Right ventricle myocardium inferior (tissue), 1 donor: ENCODE measurements at places on chromosomes 1 and 21.

DNA sequence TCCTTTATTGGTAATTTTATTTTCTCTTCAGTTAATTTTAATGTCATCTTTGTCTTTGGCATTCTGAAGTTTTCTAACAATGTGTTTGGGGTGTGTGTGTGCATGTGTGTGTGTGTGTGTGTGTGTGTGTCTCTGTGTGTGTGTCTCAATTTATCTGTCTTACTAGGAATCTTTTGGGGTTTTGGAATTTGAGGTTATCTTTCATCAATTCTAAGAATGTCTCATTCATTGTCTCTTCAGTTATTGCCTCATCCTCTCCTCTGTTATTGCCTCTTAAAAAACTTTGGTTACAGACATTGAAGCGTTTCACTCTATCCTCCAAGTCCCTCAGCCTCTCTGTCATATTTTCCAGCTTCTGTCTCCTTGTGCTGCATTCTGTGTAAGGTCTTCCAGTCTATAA is 18.1 kb upstream of the SAMD13 start:
- no peak for DNase-seq

GRCh38 chr1:160638926-160639325 is 7.9 kb downstream of the SLAMF1 start:
- no peak for DNase-seq

GRCh38 chr21:32483293-32483595 is 70.7 kb downstream of the EVA1C start:
- DNase-seq: no peak

DNA sequence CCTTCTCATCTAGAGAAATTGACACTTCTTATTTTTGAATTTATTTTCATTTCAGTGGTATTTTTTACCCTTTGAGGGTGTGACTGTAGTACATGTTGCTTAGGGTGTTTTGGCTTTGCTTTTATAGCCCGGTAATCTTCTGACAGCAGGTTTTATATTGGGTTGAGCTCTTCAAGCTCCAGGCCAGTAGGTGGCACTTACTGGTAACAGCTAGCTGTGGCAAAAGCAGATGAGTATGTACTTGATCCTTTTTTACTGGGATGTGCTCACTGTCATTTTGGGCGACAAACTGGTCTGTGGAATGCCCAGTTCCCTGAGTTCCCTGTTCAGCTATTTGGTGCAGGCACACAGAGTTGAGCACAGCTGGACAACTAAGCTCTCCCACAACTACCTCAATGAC is 916.2 kb upstream of the B3GALT2 start:
- no peak for DNase-seq

DNA sequence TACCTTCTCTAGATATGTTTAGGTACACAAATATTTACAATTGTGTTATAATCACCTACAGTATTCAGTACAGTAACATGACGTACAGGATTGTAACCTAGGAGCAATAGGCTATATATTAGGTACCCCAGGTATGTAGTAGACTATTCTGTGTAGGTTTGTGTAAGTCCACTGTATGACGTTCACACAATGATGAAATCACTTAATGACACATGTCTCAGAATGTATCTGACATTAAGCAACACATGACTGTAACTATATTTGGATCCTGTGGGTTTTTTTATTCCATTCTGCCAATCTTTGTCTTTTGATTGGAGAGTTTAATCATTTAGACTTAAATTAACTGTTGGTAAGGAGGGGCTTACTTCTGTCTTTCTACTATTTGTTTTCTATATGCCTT is 52.1 kb downstream of the STYXL2 start:
- no peak for DNase-seq

- DNase-seq: no peak
Measured at GRCh38 chr1:28358716-28359115, 10.8 kb upstream of the PHACTR4 start.

GRCh38 chr1:209356976-209357377 is 226.5 kb upstream of the CAMK1G start:
- DNase-seq: no peak

DNA sequence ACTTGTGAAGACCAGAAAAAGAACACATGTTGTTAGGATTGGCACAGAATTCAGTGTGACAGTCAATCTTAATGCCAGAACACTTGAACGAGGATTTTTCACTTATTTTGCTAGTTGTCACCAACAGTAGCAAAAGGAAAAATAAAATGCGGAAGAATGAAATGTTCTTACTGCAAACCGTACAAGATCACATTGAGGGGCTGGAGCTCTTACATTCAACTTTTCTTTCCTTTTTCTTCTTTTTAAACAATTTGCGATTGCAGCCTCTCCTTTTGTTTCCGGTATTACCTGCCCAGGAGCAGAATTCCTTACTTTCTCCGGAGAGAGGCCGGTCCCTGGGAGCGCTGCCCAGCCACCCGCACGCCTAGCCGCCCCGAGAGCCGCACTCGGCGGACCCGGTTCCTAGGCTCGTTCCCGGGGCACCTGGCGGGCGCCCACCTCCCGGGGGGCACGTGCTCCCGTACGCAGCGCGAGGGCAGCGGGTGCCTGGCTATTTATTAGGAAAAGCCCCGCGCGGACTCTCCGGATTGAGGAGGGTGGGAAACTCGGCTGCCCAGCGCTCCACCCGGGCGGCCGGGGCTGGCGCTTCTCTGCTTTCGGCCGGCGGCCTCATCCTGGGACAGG is 1.2 kb upstream of the CAMTA1 start:
- no peak for DNase-seq

DNA sequence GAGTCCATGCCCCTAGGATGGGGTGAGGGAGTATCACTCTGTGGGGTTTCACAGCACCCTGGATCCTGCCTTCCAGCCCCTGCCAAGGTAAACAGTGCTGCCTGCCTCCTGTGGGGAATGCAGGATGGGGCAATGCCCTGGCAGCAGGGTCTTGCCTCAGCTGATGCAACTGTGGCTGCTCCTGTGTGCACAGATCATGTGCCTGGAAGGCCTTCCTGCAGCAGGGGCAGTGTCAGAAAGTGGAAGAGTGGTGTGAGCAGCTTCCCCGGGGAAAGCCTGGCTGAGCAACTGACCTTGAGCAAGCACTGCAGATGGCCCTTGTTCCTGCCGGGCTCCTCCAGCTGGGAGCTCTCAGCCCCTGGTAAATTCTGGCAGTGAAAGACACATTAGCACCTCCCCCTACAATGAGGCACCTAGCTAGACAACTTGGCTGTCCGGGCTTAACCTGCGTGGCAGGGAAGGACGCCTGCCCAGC is 9.9 kb downstream of the TOR3A start:
- no peak for DNase-seq

DNA sequence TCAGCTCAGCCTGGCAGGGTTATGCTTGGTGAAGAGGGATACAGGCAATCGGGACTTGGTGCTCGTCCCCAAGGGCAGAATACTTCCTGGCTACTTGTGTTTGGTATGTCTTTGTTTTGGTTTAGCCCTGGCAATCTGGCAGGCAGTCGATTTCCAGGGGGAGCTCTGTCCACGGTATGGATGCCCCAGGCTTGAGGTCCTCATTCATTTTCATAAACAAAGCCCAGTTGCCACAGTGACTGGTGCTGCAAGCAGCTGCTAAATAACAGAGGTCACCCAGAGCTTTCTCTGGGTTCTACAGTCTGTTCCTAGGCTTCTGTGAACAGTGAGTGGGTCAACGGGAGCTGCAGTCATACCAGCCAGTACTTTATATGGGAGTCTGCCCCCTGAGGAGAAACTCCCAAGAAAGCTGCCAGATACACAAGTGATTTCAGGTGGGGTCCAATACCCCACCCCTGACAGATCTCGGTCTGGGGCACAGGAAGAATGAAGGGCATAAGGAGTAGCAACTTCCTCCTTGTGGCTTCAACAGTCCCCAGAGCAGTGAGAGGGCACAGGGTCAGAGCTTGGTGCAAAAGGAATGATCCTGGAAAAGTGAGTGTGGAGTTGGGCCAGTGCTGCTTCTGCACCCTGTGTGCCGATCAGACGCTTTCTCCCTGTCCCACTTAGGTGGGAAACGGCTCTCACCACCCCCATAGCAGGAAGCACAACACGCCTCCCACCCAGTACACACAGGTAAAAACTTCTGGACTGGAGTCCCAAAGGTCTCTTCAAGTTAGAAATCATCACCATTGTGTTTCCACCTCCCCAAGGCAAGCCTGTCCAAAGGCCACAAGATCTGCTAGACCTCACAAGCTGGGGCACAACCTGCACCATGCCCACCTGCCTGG is 55.5 kb downstream of the TGFBR3 start:
- DNase-seq: peak; percentile 77

GRCh38 chr1:75338616-75339483 is 204.7 kb downstream of the LHX8 start:
- DNase-seq: no peak

- peak; percentile 58 for DNase-seq
Measured at GRCh38 chr21:41280115-41280919, 36.3 kb upstream of the FAM3B start.

DNA sequence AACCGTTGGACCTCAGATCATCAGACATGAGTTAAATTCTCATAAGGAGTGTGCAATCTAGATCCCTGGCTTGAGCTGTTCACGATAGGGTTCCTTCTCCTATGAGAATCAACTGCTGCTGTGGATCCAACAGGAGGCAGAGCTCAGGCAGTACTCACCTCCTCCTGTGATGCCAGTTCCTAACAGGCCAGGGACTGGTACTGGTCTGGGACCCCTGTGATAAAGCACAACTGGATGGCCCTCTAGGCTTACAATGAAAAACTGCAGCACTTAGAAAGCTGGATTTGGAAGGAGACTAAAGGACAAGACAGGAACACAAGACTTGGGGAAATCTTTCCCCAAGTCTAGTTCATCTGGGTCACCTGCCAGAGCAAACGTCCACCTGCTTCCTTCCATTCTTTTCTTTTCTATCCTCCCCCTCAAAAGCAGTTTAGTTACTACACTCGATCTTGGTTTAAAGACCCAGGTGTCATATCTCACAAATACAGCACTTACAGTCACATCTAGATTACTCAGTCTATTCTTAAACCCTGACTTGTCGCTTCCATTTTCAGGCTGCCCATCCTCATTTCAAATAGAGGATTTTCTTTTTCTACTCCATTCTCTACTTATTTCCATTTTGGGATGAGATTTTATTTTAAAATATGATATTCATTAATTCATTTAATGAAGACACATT is 59.8 kb downstream of the PTPN14 start:
- no peak for DNase-seq

- no peak for DNase-seq
Measured at GRCh38 chr1:198861636-198862035, 222.8 kb downstream of the PTPRC start.

DNA sequence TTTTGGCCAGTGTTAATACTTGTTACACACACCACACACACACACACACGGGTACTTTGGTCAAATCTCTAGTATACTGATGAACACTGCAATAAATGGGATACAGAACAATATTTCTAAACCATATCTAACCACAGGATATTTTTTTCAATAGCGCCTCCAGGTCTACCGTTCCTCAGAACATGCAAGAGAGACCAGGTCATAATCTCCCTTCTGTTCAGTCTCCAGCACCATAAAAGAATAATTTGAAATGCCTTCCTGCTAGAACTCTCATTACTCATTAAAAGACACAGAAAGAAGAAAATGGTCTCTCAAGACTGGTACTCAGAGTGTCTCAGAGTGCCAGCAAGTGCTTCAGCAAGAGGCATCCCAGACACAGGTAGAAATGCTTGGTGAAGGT is 11.5 kb upstream of the SLC44A3 start:
- DNase-seq: no peak

GRCh38 chr1:232553809-232554208 is 76.1 kb downstream of the SIPA1L2 start:
- DNase-seq: no peak

- no peak for DNase-seq
Measured at GRCh38 chr1:95655321-95656020, 421.5 kb downstream of the RWDD3 start.

DNA sequence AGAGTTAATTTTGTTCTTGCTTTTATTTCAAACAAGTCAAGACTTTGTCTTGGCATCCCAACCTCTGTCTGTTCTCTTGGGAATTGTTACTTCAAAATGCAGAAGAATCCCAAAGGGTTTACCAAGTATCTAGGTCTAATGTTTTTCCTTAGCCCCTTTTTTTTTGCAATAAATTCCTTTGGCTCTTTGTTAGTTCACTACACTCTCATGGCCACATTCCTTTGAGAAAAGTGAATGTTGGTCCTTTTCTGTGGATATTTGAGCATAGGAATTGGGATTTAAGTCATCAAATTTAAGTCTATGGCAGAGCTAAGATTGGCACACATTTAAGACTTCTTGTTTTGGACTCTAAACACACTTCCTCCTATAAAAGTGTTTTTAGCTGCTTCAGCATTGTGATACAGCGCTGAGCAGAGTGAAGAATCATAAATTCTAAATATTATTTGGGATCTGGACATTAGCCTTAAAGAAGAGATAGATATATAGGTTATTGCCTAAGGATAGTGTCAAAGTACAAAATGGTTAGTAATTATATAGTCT is 1.9 kb downstream of the BTF3L4 start:
- DNase-seq: no peak

GRCh38 chr1:37410105-37410504 is 64.3 kb upstream of the ZC3H12A start:
- no peak for DNase-seq

DNA sequence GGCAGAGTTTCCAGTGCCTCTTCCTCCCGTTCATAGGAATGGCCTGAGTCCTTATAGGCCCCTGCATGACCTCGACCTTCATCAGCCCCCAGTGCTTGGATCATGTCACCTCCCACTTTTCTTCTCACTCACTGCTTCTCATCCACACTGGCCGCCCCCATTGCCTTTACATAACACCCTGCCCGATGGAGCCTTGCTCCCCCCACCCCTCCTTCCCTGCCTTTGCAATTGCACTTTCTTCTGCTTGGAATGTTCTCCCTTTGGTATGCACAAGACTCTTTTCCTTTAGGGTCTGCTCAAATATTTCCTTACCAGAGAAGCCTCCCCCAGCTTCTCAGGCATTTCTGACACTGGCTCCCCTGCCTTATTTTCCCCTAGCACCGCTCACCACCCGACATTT is 125.2 kb upstream of the KCNJ6 start:
- DNase-seq: no peak

- no peak for DNase-seq
Measured at GRCh38 chr1:41861535-41862383, 57.0 kb downstream of the HIVEP3 start.

GRCh38 chr1:169371404-169371803 is 3.4 kb downstream of the BLZF1 start:
- no peak for DNase-seq

DNA sequence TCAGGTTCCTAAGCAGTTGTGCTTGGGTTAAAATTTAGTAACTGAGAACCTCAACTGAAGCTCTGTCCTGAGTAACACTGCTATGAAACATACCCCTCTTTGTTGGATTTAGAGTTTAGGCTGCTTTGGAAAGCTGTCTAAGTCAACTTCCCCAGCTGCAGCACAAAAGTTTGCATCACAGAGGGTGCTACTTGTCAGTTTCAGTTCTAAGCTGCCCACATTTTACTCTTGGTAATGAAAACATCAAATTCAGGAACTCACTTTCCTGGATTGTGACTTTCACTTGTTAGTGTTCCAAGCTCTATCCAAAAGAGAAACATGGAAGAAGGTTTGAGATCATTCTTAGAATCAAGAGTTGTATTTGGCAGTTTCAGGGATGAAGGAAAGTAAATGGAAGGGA is 191.7 kb upstream of the NFIA start:
- DNase-seq: no peak

- no peak for DNase-seq
Measured at GRCh38 chr1:229474509-229474908, 33.6 kb downstream of the NUP133 start.
